Lung (tissue), 17 donors: ENCODE measurements at places on chromosomes 7 and 10. TPM values are rescaled to one million over a fixed set of nuclear protein-coding genes. Genes with fewer than 3 reads are reported as not detected.

Gene AQP1
- total RNA-seq = 328 TPM

DNA sequence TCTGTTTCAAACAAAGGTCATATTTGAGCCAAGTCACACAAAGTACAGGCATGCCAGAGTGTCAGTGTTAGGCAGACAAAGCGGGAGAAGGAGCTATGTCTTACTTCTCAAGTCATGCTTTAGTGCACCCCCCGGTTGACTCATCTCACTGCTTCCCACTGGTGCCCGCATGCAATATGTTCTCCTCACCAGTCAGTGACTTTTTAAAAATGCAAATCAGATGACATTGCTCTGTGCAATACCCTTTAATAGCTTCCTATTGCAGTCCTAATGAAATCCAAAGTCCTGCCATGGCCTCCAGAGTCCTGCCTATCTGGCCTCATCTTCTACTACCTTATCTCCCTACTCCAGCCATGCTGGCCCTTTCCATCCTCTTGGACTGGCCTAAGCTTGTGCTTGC, 429.1 kb downstream of the ACTR3B start:
- no peaks in the 10 kb centered on the region for H3K36me3 ChIP-seq
- H3K4me3 ChIP-seq = no peak overlapping the region
- no peaks in the 10 kb centered on the region for H3K27me3 ChIP-seq
- no peak overlapping the region for H3K27ac ChIP-seq

Gene BPGM
- 14.3 TPM for total RNA-seq

DNA sequence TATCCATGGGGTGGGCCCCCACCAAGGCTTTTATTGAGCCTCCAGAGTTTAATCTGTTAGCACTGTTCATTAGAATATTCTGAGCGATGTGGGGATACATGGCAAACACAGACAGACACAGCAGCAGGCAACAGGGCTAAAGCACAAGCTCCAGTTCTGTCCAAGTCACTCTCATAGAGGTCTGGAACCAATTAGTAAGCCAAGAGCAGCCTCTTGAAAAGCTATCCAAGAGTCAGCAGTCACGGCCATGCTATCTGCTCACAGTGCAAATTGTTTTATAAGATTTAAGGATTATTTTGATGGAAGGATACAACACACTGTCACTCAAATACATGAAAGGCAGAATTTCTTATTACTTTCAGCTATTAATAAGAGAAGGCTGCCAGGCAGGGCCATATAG, 86.4 kb upstream of the DGKB start:
- H3K4me1 ChIP-seq = no peaks in the 10 kb centered on the region
- DNase-seq = no peak
- H3K4me3 ChIP-seq = no peak overlapping the region
- H3K36me3 ChIP-seq = no peaks in the 10 kb centered on the region
- H3K27ac ChIP-seq = no peak overlapping the region

DNA sequence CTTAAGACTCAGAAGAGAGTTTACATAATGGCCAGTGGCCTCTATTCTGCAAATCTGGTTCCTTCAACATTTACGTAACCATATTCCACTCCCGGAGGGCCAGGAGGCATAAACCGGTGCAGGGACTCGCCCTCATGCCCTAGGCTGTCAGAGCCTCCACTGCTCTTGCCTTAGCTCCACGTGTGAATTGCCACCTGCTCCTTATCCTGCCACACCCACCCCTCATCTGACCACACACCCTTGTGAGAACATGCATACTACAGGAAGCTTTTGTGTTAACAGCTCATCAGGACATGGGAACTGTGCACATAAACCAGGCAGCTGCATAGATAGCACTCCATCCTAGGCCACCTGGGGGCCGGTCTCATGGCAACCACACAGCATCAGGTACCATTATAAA, 146.7 kb upstream of the PFKP start:
- H3K27me3 ChIP-seq = no peaks in the 10 kb centered on the region
- no peak overlapping the region for H3K27ac ChIP-seq
- DNase-seq = no peak
- H3K4me3 ChIP-seq = no peak overlapping the region
- no peaks in the 10 kb centered on the region for H3K4me1 ChIP-seq

- no peak overlapping the region for H3K4me3 ChIP-seq
- H3K27ac ChIP-seq = no peak overlapping the region
- no peaks in the 10 kb centered on the region for H3K4me1 ChIP-seq
- DNase-seq = no peak
- no peaks in the 10 kb centered on the region for H3K27me3 ChIP-seq
Observed at GRCh38 chr10:60008816-60009215, 102.5 kb upstream of the CCDC6 start.

Gene TLX1
- total RNA-seq = not detected

DNA sequence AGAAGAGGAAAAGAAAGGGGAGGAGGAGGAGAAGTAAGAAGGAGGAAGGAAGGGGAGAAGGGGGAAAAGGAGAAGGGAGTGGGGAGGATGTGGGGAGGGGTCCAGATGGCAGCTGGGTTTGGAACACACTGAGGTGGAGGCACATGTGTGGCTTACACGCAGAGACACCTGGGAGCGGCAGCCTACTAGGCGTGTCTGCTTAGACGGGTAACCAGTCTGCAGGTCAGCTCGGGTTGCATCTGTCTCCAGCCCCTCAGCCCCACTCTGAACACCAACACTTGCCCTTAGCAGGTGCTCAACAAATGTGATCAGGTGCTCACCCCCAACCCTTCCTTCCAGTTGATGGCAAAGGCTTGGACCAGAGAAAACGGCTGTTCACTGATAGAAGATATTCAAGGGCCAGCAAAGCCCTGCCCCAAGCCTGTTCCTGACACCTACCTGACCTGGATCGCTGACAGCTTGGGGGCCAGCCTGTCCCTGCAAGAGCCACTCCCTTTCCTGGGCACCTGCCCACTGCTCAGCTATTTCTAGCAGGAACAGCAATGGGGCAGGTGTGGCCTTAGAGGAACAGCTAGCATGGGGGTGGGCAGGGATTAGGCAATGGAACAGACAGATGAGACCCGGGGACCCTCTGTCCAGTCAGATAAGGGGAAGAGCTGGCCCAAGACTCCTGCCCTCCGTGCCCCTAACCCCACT, 70.5 kb downstream of the SH3PXD2A start:
- H3K27ac ChIP-seq = no peak overlapping the region
- peaks cover 16% of the 10 kb centered on the region for H3K4me1 ChIP-seq
- H3K27me3 ChIP-seq = no peaks in the 10 kb centered on the region
- H3K4me3 ChIP-seq = no peak overlapping the region

Gene LRRC4
- total RNA-seq = 14.6 TPM

DNA sequence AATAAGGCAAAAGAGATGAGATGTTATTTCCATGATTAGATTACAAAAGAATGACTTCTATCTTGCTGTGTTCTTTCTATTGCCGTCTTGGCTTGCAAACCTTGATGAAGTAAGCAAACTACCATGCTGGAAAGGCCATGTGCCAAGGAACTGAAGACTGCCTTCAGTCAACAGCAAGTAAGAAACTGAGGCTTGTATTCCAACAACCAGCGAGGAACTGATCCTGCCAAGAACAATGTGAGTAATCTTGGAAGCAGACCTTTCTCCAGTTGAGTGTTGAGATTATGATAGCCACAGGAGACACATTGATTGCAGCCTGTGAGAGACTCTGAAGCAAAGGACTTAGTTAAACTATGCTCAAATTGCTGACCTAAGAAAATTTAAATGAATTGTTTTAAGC, 164.6 kb upstream of the GRM3 start:
- no peaks in the 10 kb centered on the region for H3K36me3 ChIP-seq
- H3K4me3 ChIP-seq = no peak overlapping the region
- no peaks in the 10 kb centered on the region for H3K4me1 ChIP-seq
- H3K27ac ChIP-seq = no peak overlapping the region
- no peak for DNase-seq

DNA sequence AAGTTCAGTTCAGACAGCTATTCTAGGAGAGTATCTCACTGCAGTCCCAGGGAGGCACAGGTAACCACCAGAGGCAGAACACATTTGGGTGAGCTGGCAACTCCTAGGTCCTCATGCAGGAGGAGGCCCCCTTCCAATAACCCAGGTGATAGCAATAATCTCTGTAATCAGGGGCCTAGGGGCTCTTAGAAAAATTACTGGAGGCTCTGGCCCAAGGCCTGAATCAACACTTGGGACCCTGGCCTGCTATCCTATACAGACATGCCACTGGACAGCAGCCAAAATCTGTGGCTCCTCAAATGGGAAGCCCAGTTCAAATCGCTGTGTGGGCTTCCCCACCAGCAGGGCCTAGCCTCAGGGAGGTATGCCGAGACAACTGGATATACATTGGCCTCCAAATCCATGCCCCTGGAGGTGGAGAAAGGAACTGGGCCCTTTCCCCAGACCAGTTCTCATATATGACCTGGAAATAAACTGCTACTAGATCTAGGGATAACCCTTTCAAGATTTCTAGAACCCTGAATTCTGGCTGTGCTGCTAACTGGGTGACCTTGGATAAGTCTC, 1.6 kb downstream of the AVPI1 start:
- peak; percentile 38 for DNase-seq
- no peaks in the 10 kb centered on the region for H3K27me3 ChIP-seq
- no peaks in the 10 kb centered on the region for H3K36me3 ChIP-seq
- peak overlapping the region; percentile 54 for H3K4me3 ChIP-seq
- peaks cover 8% of the 10 kb centered on the region for H3K4me1 ChIP-seq
- no peak overlapping the region for H3K27ac ChIP-seq

GRCh38 chr10:2541176-2541575, 526.2 kb upstream of the PFKP start:
- no peaks in the 10 kb centered on the region for H3K4me1 ChIP-seq
- DNase-seq = no peak

Gene AOC1
- 0.92 TPM for total RNA-seq
